ENCODE measurements at places on chromosomes 1 and 21.

- no peak for DNase-seq
These were observed 18.9 kb downstream of the PGBD2 start for GRCh38 chr1:248924696-248925532.

- DNase-seq: peak; percentile 73
These were observed 61.1 kb downstream of the SDC3 start for GRCh38 chr1:30847358-30847972.

DNA sequence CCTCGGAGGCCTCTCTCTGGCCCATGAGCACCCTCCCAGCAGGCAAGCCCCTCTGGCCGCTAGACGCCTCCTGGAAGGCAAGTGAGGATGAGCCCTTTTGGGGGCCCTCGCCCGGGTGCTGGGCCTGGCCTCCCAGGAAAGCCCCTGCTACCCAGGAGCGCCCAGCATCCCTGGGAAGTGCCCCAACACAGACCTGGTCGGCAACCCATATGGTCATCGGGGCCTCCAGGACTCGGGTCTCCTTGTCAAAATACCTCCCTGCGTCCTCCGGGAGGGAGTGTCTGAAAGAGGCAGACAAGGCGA is 21.0 kb upstream of the TMEM52 start:
- no peak for DNase-seq

- DNase-seq: no peak
These were observed at the start of gene GSTM1 for GRCh38 chr1:109687641-109688499. Gene GSTM1, plus strand, starts transcription at chr1:109687817. Its CDS starts 57 bp downstream, at chr1:109687874.

GRCh38 chr21:26389971-26390641 is 183.0 kb downstream of the CYYR1 start:
- DNase-seq: peak; percentile 14

DNA sequence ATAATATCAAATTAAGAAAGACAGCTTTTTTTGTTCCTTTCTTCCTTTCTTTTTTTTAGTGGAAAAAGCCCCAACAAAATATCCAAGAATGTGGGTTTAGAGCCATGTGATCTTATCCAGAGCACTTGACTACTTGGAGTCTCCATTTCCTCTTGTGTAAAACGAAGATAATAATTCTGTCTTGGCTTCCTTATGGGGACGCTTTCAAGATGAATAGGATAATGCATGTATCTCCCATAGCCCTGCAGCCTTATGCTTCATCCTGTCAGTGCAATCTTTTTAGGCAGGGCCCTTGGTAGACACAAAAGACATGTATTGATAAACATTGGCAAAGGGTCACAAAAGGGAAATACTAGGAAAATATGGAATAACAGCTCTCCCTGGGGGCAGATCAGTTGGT is 34.8 kb downstream of the ZBTB18 start:
- no peak for DNase-seq

GRCh38 chr1:205183676-205184335 is 27.7 kb downstream of the DSTYK start:
- no peak for DNase-seq

- DNase-seq: no peak
These were observed 34.1 kb downstream of the PLXNA2 start for GRCh38 chr1:208209896-208210589.

- DNase-seq: no peak
These were observed 285.7 kb upstream of the PKN2 start for GRCh38 chr1:88398338-88398737.

- no peak for DNase-seq
These were observed 9.0 kb upstream of the MYOM3 start for GRCh38 chr1:24120965-24121364.

- no peak for DNase-seq
These were observed 66.3 kb upstream of the PRDX6 start for GRCh38 chr1:173410794-173411236.

- DNase-seq: no peak
These were observed 75.4 kb downstream of the TENT5C start for GRCh38 chr1:117681093-117681900.

DNA sequence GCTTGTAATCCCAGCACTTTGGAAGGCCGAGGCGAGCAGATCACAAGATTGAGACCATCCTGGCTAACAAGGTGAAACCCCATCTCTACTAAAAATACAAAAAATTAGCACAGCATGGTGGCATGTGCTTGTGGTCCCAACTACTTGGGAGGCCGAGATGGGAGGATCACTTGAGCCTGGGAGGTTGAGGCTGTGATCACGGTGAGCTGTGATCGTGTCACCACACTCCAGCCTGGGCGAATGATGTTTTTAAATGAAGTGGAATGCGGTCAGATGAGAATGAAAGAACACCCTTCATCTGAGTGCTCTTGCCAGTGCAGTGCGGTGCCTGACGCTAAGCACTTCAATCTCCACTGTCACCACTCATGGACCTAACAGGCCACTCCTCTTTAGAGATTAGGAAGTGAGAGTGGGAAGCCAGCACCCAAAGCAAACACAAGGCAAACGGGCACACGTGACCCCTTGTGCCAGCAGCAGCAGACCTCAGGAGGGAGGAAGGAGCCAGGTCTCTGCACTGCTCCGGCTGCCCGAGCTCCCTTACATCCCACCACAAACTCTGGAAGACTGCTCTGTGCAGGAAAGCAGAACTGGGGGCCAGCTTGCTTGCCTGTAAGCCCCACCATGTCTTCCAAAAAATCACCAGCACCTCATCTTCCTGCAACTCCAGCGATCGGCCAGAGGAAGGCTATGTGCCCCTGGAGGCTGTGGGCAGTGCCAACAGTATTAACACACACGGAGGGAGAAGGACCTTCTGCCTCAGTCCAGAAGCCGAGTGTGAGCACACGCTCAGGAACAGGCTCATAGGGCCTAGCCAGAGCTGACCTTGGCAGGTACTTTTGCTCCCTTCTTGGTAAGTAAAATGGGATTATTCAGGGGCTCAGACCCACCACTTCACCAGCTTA is 9.7 kb downstream of the CTNNBIP1 start:
- no peak for DNase-seq

DNA sequence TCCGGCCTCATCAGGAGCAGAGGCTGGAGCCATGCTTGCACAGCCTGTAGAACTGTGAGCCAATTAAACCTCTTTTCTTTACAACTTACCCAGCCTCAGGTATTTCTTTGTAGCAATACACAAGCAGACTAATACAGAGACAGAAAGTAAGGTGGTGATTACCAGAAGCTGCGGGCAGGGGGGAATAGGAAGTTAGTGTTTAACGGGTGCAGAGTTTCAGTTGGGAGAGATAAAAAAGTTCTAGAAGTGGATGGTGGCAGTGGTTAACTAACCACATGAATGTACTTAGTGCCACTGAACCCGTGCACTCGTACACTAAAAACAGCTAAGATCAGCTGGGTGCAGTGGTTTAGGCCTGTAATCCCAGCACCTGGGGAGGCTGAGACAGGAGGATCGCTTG is 80.4 kb upstream of the TARDBP start:
- no peak for DNase-seq

DNA sequence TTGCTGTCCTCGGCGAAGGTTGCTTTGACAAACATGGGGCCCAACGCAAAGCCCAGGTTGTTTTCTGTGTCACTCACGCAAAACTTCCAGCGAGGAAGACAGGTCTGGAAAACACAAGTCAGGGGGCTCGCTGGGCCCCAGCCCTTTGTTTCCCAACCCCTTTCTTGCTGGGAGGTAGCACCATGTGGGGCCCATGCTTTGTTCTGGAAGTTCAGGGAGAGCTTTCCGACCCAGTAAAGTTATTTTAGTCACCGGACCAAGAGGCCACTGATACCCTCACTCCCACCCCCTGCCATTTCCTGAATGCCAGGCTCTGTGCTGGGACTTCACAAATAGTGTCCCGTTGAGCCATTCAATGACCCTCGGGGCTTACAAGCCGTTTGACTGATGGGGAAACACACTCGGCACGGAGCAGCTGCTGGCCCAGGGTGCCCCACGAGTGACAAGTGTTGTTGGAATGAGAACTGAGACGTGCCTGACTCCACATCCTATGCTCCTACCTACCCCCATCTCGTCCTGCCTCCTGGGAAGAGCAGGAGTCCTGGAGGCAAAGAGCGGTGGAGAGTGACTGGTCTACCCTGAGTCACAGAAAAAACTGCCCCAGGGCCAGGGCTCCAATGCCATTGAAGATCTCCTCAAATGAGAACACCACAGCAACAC is 52.0 kb downstream of the ECE1 start:
- DNase-seq: no peak

DNA sequence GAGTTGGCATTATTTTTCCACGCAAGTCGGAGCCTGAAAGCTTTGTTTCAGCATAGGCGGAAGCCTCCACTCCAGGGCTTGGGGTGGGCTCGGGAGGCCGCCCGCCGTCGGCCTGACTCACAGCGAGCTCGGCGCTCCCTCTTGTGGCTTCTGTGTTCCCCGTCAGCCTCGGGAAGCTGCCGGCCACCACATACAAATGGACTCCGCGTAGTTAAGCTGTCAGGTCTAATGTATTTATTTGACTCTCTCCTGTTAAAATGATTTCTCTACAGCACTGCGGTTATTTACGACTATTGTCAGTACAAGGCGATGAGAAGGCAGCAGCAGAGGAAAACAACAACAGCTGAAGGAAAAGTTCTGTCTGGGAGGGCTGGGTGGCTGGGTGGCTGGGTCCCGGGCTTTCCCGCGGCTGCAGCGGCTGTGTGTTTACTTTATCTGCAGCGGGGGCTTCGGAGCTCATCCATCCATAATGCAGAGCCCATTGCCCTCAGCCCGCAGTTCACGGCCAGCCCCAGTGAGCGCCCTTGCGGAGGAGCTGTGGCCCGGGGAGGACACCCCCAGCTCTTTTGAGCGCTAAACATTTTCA is 375.7 kb upstream of the CAMK1G start:
- DNase-seq: peak; percentile 75

DNA sequence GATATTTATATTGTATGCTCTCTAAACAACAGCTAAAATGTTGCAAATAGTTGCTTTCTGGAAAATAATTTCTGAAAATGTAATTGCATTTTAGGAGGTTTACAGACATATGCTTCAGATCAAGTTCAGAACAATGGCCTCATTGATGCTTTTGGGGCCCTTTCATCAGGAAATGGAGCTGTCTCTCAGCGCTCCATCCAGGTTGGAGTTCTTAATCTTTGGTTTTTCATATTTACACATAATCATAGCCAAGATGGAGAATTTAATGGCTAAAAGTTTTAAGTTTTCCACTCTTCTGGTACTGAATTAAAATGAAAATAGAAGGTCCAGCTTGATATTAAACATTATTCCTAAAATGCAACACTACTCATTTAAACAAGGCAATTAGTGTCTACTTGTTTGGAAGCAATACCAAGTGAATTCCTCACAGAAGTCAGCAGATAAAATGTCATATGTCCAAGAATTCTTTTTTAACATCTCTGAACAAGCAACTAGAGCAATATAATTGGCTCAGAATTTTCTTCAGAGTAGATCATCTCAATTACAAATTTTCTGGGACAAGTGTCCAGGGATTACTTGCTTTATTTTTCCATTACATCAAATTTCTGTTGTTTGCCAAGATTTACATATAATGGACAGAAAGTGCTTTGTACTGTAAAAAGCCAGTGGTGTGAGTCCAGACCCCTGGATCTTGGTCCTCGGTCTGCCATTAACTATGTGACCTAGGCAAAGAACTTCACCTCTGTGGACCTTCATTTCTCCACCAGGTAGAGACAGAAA is 22.6 kb downstream of the CLCA1 start:
- no peak for DNase-seq

DNA sequence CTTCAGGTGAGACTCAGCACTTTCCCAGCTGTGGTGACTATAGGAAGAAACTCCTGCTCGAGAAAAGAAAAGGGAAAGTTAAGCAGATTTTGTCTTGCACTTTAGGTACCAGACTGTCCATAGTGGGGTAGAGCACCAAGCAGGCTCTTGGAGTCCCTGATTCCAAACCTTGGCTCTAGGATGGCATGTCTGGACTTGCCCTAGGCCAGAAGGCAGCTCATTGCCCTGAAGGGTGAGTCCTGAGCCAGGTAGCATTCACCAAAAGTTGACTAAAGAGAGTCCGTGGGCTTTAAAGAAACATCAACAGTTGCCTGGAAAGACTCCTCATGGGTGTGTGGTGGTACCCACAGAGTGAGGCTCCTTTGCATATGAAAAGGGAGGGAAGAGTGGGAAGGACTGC is 145.2 kb upstream of the SNX7 start:
- DNase-seq: no peak

DNA sequence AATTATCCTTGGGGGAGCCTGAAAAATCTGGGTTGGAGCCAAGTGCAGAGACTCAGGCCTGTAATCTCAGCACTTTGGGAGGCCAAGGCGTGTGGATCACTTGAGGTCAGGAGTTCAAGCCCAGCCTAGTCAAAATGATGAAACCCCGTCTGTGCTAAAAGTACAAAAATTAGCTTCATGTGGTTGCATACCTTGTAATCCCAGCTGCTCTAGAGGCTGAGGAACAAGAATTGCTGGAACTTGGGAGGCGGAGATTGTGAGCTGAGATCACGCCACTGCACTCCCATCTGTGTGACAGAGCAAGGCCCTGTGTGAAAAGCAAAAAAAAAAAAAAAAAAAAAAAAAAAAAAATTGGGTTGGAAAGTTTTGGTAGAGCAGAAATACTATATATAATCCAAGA is 1563.6 kb upstream of the PRMT6 start:
- DNase-seq: no peak

DNA sequence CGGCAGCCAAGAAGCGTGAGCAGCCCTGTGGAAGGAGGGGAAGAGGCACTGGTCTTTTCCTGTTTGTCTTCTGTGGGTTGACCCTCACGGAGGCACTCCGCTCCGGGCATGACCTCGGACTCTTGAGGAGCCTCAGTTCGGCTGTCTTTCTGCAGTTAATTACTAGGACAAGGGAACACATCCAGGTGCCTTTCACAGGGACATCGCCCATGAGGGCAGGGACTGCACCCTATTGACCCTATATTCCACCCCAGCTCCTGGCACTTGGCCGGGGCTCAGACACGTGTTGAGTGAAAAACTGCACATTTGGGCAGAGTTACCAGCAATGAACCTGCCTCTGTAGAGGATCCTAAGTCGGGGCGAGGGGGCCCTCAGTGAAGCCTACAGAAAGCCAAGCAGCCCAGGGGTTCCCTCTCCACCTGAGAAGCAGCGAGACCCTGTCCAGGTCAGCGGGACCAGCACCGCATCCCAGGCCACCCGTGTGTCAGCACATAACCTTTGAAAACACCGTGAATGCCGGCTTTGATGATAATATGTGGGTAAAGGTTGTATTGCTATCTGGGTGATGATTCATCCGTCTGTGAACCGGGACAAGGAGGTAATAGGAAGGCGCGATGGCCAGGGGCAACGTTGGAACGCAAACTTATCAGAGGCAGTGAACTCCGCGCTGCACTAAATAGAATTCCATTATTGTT is 161.4 kb upstream of the ARHGEF16 start:
- DNase-seq: no peak

DNA sequence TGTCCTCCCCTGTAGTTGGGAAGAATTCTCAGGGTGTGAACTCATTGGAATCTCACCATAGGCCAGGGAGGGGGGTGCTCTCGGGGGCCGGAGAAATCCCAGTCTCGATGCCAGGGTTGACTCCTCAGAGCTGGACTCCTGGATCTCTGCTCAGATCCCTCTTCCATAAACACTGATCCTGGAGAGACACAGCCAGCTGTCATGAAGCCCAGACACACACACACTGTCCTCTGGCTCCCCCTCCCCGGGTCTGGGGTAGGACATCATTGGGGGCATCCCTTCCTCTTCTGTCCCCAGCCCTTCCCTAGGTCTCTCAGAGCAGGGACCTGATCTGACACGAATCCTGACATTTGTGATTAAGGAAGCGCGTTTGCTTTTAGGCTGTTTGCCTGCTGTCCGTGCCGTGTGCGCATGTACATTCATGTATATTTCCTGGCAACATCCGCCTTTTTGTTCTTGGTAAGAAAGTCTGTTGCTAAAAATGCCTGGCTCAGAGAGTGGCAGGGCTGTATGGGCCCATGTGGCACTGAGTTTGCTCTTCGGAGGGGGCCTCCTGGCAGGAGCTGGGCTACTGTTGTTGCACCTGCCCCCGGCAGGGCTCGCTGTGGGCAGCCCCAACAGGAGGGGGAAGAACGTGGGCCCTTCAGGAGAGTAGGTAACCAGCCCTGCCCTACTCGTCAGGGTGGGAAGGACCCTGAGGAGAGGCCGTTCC is 45.4 kb upstream of the SELENON start:
- no peak for DNase-seq
